ENCODE measurements at places on chromosomes 12 and 14.

- peak; percentile 81 for DNase-seq
Measured at GRCh38 chr14:49893309-49894213, 679 bp downstream of the ARF6 start.

DNA sequence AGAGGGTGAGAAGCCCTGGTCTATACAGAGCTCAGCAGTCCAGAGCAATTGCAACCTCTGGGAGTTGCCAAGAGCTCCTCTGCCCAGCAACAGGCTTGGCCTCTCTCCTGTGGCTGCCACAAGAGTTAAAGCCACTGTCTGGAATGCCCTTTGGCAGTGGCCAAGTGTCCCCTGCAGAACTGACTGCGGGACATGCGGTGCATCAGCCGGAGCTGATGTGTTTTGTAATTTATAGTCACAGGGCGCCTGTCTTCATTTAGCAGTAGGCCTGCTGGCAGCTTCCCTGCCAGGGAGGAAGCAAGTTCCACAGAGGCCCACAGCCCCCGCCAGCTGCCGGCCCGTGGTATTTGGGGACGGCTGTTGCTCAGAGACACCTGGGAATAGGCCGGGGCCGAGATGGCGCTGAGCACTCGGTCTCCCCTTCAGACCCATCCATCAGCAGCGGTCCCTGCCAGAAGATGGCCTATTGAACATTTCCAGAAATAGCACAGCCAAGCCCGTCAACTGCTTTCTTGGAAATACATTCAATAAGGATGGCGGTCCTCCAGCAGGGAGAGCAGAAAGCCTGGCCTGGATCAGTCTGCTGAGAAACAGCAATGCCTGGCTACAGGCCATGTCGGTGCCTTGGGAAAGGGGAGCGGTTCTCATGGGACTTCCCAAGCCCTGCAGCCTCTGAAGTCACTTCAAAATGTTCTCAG lies 217.4 kb downstream of the CRADD start:
- DNase-seq: no peak

GRCh38 chr12:95574799-95575452 lies 23.6 kb upstream of the USP44 start:
- DNase-seq: no peak

DNA sequence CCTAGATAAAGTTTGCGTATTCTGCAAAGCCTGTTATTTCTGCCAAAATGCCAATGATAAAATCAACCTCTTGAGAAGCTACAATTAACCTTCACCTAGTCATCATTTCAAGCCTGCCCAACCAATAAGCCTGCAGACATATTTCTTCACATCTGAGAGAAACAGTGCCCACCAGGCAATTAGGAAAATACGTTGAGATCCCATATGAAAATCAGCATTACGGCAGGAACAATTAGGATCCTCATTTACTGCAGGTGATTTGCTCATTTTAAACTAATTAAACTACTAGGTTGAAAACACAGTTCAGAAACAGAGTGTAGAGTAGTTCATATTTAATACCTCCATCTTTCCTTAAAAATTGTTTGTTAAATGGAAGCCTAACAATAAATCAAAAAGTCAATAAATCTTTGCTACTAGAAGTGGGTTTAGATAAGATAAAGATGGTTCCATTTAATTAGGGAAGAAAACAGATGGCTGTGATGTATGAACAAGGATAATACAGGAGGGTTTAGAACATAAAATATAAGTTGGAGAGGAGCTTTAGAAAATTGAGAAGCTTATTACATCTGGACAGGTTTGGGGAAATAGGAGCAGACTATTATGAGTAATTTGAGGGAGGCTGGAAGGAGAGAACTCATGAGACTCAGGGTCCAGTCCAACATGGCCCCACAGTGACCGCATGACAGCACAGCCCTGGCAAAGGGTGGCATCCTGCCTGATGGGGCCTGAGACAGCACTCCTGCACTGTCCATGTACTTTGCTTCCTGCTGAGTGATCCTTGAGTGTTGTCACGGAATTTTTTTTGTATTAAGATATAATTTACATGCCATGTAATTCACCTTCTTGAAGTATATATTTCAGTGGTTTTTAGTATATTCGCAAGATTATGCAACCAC lies 26.9 kb upstream of the PYGL start:
- no peak for DNase-seq

- no peak for DNase-seq
Measured at GRCh38 chr12:29044799-29045198, 104.3 kb upstream of the FAR2 start.

- DNase-seq: no peak
Measured at GRCh38 chr12:50980545-50980944, 28.2 kb downstream of the HIGD1C start.

DNA sequence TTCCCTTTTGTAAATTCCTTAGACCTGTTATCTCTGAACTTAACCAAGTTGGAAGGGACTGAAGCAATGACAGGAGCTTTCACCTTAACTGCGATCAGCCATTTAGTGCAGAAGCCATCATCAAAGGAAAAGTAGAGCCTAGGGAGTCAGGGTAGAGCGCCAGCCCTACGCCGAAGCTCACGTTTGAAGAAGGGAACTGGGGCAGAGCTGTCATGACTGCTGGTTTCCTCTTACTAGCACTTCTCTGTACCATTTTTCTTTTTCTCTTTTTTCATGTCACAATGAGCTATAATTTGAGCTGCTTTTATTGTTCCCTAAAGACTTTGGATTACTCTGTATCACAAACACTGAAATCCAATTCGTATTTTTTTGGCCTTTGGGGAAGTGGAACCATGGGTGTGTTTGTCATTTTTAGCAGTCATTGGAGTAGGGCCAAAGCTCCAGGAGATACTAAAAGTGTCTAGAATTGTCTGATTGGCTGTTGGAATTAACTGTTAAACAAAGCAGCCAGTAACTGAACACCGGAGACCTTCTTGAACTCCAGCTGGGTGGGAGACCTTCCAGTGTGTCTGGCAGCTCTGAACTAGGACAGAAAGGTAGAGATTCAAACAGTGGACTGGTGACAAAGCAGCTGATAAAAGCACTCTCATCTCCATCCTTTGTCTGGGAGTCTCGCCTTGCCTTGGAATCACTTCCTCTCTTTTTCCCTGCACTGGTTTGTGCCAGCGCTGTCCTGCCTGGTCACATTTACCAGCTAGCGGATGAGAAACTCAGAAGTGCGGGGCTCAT lies 9.1 kb downstream of the MTRFR start:
- DNase-seq: no peak
